ENCODE measurements at places on chromosomes 3 and 15. TPM values are rescaled to one million over a fixed set of nuclear protein-coding genes. Genes with fewer than 3 reads are reported as not detected.

Gene CHRNA7
- 5.3 TPM for total RNA-seq

Gene MUC20
- 0.50 TPM for total RNA-seq

Gene GOLGA8O
- total RNA-seq = 3.2 TPM

Gene EHD4
- total RNA-seq = 19.4 TPM

Gene ZNF620
- total RNA-seq = 2.4 TPM

Gene AP3B2
- 0.40 TPM for total RNA-seq

Gene PLSCR2
- not detected for total RNA-seq

Gene MORC1
- total RNA-seq = not detected

Gene LRRK1
- total RNA-seq = 8.5 TPM

Gene DUOXA2
- not detected for total RNA-seq

Gene SCN10A
- 0.06 TPM for total RNA-seq

Gene DNAH1
- 3.3 TPM for total RNA-seq
